Sciatic nerve (tissue), 2 donors: ENCODE measurements at places on chromosomes 5 and 9.
A peak's percentile ranks its signal among the peaks of the same experiment; 100 is the strongest.

GRCh38 chr9:71446473-71447411 lies 321.6 kb downstream of the CEMIP2 start:
- DNase-seq: no peak

DNA sequence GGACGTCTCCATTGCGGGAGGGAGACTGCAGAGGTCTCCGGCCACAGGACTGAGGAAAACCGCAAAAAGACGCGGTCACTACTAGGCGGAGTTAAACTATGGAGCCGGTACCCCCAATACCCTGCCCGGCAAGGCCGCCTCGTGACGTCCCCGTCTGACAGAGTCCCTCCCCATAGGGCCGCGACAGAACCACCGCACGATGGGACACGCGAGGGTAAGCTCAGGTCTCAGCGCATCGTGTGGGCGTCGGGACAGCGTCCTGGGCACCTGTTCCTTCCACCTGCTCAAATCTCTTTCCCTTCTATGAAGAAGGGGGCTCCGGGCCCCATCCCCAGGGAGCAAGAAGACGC lies 35.2 kb upstream of the GLDC start:
- peak; percentile 82 for DNase-seq

GRCh38 chr5:159912033-159912800 lies 4.1 kb upstream of the ADRA1B start:
- no peak for DNase-seq

DNA sequence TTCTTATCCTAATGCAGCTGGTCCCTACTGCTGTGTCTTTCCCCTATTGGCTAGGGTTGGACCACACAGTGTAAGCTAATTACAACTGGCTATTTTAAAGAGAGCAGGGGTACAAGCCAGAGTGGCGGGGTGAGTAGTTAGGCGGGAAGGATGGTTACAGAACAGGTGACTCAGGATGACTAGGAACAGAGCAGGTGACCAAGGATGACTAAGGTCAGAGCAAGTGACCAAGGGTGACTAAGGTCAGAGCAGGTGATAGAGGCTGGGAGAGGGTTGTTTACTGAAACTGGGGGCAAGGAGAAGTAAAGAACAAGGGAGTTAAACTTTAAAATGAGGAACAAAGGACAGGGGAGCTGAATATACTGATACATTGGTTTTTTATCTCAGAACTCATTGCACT lies 125.4 kb downstream of the PTTG1 start:
- DNase-seq: no peak

GRCh38 chr9:36793277-36793676 lies 220.6 kb downstream of the MELK start:
- DNase-seq: peak; percentile 3

- no peak for DNase-seq
Observed at GRCh38 chr5:56160723-56161438, 72.2 kb downstream of the ANKRD55 start.
